ENCODE measurements at places on chromosomes 13 and 19.

- DNase-seq, result no peak
These were observed 14.4 kb downstream of the ATP4B start for GRCh38 chr13:113643593-113643992.

GRCh38 chr13:89740994-89741685 is 1606.3 kb upstream of the MIR17HG start:
- no peak for DNase-seq

- DNase-seq, result peak; percentile 8
These were observed 175.9 kb upstream of the TRPC4 start for GRCh38 chr13:38045278-38046048.

DNA sequence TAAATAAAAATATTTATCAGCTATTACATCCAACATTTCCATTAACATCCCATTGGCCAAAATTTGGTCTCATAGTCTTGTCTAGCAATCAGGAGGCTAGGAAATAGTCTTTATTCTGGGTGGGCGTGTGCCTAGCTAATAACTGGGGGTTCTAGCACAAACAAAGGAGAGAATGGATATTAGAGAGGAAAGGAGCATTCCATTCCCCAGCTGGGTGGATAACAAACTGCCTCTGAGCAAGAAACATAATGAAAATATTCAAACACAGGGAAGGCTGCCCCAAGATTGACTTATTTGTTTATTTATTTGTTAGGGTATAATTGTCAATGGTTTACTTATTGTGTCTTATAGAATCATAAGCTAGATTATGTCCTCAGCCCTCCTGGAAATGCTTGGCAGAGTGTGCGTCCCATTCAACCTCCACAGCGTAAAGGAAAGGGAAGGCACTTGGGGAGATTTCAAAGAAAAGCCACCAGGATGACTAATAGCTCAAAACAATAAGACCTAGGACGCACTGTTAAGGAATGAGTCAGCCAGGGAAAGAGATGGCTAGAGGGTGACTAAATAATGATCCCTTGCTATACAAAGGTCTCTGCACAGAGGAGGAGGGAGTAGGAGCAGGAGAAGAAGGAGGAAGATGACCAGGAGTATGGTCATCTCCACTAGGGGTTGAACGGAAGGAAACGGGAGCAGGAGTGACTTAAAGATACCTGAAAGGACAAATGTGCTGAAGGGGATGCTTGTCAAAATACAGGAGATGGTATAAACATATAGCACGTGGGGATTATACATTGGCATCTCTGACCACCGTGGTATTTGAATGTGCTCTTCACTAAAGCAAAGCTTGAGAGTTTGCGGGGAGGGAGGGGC is 23.5 kb upstream of the USP12 start:
- no peak for DNase-seq

GRCh38 chr19:56253737-56254136 is 18.8 kb upstream of the EDDM13 start:
- peak; percentile 68 for DNase-seq

DNA sequence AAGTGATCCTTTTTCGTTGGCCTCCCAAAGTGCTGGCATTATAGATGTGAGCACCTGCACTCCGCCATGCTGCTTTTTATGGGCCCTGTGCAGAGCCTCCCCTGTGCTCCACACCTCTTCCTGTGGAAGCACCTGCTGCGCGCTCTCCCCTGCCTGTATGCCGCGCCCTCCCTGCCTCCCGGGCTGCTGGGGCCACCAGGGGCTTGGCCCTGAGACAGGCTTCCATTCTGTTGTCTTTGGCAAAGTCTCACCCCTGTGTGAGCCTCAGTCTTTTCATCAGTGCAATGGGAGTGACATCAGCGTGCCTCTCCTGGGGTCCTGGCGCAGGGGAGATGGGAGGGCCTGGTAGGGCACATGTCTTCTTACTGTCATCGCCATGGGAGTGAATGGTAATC is 1.3 kb downstream of the FAM174C start:
- DNase-seq, result no peak

GRCh38 chr13:99327126-99327525 is 19.9 kb upstream of the GPR183 start:
- DNase-seq, result no peak

DNA sequence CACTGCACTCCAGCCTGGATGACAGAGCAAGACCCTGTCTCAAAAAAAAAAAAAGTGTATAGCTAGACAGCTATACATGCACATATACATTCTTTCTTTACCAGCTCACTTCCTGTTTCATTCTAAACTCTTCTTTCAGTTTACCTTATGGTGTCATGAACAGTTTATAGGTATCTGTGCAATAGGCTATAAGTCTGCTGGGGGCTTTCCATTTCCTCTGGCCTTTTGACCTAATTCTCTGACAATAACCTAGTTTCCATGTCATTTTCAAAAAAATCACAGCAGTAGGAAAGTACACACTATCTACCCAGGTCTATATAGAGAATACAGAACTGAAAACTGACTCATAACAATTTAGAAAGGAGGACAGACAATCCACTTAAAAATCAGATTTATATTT is 24.4 kb upstream of the URAD start:
- DNase-seq, result no peak

GRCh38 chr19:38388349-38389100 is at the start of gene SPRED3:
TSS of gene SPRED3 (plus strand) at chr19:38388697. CDS start at chr19:38390303, 1,606 bp downstream.
- DNase-seq, result no peak

- DNase-seq, result no peak
These were observed 98.4 kb upstream of the KLHL1 start for GRCh38 chr13:70206671-70207070.

DNA sequence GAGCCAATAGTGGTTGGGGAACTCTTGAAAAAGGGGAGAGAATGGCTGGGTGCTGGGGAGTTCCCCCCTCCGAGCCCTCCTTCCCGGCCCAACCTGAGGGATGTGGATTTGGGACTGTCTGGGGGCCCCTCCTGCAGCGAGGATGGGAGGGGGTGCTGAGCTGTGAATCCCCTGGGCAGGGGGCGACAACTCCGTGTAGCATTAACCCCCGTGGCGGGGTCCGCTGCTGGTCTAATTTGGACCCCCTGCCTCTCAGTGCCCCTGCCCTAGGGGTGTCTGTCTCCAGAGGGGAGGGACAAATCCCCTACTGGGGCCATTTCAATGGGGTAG is 9.7 kb downstream of the MIDN start:
- no peak for DNase-seq

DNA sequence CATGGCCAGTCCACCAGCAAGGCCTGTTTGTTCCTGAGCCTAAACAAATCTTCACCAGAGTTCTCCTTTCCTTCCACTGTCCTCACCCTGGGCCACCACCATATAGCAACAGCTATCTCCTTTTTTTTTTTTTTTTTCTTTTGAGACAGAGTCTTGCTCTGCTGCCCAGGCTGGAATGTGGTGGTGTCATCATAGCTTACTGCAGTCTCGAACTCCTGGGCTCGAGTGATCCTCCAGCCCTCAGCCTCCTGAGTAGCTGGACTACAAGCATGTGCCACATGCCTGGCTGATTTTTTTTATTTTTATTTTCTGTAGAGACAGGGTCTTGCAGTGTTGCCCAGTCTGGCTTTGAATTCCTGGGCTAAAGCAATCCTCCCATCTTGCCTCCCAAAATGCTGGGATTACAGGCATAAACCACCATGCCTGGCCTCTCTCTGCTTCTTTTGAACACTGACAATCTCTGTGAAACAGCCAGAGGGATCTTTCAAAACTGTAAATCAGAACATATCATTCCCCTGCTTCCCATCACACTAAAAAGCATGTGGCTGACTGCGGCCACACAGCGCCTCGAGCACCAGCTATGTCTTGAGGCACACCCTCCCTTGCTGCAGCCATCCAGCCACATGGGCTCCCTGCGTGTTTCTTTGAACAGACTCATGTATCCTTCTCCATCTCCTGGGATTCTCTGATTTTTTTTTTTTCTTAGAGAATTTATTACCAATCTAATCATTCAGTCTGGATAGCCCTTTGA is 110.6 kb downstream of the SIPA1L3 start:
- DNase-seq, result no peak

- DNase-seq, result no peak
These were observed 12.4 kb upstream of the FBL start for GRCh38 chr19:39858541-39858940.

DNA sequence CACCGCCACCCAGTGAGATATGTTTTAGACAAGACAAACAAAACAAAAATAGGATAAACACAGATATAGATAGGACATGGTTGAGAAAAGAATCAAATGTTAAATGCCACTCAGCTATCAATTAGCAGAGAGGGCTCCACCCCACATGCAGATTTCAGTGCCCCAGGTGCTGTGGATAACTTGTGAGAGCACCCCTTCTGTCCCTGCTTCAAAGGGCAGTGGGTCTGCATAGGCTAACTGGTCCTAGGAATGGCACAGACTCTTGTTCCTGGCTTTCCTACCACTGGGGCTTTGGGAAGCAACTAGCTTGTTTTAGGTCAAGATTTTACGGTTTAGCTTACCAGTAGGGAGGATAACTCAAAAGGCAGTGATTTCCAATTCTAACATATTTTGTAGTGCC is 460.3 kb downstream of the TSHZ3 start:
- DNase-seq, result no peak

GRCh38 chr13:35768551-35768950 is 292.1 kb upstream of the MAB21L1 start:
- DNase-seq, result no peak

DNA sequence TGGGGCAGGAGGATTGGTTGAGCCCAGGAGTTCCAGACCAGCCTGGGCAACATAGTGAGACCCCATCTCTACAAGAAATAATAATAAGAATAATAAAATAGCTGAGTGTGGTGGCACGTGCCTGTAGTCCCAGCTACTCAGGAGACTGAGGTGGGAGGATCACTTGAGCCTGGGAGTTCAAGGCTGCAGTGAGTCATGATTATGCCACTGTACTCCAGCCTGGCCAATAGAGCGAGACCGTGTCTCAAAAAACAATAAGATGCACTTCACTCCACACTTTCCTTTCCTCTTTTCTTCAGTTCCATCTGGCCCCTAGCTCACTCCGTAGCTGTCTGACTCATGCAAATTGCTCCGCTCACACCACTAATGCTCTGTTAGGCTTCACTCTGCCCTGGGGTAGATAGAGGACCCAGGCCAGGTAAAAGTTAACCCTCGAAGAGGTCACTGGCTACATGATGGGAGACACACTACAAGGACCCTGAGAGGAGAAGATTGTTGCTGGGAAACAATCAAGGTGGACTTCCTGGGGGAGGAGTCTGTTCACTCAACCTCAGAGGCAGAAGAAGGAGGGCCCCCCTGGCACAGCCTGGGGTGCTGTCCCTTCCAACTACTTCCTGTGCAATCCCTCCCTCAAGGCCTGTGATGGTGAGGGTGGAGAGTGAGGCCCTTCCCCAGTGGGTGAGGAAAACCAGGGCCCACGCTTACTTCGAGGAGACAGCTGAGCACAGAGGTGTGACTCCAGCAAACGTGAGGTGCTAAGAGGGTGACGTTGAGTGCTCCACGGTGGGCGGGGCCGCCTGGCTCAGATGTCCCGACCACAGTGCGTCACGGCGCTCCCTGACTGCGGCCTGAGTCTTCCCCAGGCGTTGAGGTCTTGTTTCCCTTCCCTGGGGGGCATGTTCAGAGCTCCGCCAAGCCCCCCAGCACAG is 8.8 kb upstream of the TNFSF9 start:
- DNase-seq, result no peak

DNA sequence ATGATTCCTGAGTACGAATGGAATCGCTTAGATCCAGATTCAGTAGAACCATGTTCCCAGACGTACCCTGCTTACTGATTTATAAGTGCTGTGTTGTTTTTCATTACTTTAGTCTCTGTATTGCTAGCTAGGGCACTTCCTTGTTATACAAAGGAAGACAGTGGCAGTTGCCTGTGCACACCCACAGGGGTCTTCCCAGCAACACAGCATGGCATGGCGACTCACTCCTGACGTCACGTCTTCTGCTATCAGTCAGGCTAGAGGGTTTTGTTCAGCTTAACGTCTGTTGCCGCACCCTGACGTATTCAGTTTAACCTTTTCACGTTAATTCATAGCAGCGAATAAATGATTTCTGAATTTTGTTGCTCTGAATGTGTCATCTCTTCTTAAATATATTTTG is 295.1 kb downstream of the MYO16 start:
- no peak for DNase-seq

DNA sequence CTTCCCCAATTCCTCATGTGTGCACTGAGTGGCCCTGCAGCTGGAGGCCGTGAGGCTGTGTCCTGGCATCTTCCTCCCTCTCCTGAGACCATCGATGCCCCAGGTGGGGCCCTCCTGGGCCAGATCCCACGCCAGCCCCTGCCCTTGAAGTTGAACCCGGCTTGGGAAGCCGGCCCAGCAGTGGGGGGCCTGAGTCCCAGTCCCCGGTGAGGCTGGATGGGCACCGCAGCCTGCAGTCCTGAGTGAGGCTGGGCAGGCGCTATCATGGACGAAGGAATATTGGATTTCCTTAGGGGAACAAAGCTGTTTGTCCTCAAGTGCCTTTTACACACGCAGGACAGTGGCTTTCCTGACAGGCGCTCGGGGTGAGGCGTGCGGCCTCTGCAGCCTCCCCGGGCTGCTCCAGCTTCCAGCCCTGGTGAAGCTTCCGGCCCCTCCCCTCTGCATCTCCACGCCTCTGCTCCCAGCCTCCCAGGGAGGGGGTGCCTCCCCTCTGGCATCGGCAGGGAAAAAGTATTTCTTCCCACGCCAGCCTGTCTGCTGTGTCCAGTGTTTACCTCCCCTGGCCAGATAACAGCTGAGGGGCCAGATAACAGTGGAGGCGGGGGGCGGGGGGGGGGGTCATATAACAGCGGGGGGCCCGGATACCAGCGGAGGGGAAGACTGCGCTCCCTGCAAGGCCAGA is 159.5 kb downstream of the KDM4B start:
- no peak for DNase-seq

- no peak for DNase-seq
These were observed 96.7 kb downstream of the GJA3 start for GRCh38 chr13:20064128-20064527.

- no peak for DNase-seq
These were observed 132.1 kb upstream of the MCF2L start for GRCh38 chr13:112836940-112837339.

DNA sequence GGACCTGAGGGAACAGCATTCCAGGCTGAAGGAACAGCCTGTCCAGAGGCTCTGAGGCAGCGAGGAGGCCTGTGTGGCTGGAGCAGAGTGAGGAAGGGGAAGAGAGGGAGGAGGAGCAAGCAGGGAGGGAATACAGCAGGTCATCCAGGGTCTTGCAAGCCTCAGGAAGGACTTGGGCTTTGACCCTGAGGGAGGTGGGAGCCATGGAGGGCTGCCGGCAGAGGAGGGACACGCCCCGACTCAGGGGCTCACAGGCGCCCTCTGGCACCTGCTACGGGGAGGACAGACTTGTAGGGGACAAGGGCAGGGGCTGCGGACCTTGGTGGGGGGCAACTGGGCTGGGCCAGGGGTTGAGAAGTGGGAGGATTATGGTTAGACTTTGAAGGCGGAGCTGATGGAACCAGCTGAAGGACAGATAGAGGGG is 4.7 kb downstream of the TINCR start:
- no peak for DNase-seq

All from left lung (tissue), 14 donors.